ENCODE measurements at places on chromosomes 16 and 17.

- no peak for DNase-seq
Observed at GRCh38 chr17:64500487-64500859, 3.6 kb upstream of the POLG2 start.

DNA sequence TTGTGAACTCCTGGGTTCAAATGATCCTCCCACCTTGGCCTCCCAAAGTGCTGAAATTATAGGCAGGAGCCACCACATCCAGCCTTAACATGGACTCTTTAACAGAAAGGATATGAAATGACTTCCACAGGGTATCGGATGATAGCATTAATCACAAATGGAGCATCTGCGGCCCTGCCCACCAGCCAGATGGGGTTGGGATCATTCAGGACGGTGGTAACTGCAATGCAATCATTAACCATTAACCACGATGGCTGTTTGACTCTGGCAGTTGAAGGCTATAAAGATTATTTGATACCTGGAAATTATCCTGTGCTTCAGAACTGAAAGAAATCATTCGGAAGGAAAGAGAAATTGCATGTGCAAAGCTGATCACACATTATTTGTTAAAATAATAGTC, 5.3 kb upstream of the CHST5 start:
- DNase-seq, result no peak

DNA sequence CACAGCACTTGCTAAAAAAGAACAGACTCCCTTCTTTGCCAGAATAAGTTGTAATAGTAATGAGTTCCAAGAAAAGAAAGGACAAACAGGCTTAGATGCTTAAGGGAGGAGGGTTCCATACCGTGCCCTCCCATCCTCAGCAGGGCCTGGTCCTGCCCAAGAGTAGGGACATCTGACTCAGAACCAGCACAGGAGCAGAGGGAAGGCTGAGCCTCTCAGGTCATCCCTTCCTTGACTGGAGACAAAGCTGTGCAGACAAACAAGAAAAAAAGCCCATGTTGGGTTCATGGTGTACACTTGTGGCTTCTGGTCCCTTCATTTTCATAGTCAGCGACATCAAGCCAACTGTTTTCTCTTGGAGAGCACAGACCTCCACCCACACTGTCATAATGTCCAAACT, 44.2 kb upstream of the NDRG4 start:
- DNase-seq, result no peak

DNA sequence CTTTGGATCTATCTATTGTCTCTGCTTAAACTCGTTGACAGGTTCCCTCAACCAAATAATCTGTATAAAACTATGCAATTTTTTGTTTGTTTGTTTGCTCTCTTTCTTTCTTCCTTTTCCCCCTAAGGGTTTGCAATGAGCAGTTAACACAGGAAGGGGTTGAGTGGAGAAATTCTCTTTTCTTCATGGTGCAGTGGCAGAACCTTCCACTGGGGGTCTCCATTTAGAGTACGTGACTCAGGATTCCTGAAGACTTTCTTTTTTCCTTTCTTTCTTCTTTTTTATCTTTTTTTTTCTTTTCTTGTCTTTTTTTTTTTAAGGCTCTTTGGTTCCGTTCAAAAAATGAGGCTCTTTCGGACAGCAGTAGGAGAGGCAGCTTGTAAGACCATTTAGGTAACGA, 19.5 kb upstream of the RBFOX1 start:
- DNase-seq, result no peak

- no peak for DNase-seq
Observed at GRCh38 chr17:67801626-67802175, 23.6 kb upstream of the BPTF start.
